ENCODE measurements at places on chromosomes 4 and X.

DNA sequence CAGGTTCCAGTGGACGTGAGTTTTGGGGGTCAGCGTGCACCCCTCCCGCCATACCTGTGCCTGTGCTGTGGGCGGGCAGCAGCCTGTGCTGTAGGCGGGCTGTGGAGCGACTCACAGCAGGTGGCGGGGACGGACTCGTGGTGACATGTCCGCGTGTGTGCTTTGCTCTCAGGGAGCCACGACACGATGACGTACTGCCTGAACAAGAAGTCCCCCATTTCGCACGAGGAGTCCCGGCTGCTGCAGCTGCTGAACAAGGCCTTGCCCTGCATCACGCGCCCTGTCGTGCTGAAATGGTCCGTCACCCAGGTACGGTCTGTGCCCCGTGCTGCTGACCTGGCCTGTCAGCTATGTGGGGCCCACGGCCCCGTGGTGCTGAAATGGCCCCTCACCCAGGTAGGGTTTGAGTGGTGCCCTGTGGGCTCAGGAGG is 7.4 kb downstream of the PLCXD1 start:
- DNase-seq, result no peak

- no peak for DNase-seq
These were observed 50.3 kb downstream of the MED28 start for GRCh38 chr4:17664755-17665154.

GRCh38 chr4:181106398-181106797 is 1136.8 kb upstream of the TENM3 start:
- DNase-seq, result no peak

DNA sequence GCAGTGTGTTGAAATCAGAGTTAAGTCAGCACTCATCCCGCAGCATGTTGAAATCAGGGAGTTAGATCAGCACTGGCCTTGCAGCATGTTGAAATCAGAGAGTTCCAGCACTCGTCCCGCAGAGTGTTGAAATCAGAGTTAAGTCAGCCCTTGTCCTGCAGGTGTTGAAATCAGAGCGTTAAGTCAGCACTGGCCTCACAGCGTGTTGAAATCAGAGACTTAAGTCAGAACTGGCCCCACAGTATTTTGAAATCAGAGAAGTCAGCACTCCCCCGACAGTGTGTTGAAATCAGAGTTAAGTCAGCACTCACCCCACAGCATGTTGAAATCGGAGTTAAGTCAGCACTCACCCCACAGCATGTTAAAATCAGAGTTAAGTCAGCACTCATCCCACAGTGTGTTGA is 10.9 kb upstream of the UVSSA start:
- DNase-seq, result no peak

DNA sequence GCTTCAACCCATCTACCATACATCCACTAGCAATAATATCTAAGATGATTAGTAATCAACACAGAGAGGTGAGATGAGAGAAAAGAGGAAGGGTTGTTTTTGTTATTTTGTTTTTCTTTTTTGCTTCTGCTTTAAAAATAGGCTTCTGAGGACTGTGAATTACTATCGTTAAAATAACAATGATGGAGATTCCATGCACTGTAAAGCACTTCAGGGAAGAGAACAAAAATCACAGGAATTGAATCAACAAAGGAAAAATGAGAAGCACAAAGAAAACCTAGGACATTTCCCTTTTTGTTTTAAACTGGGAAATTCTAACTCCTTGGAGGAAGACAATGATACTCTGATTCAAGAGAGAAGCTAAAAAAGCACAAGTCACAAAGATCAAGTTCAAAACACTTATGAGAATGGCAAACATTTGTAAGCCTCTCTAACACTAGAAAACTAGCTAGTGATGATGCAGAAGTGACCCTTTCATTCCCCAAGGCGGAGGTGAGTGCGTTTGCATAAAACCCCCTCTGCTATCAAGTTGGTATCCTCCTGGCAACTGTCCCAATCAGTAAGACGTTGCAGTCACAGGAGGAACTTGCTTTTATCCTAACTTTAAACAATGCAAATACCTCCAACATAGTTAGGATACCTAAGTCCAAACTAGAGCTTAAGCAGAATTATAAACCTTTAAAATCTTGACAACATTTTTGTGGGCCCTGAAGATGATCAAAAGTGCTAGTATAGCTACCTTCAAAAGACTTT is 308.5 kb downstream of the CAMK2D start:
- no peak for DNase-seq

GRCh38 chr4:20288846-20289512 is 37.3 kb downstream of the SLIT2 start:
- DNase-seq, result no peak

- DNase-seq, result no peak
These were observed 96.8 kb downstream of the FNIP2 start for GRCh38 chr4:158865520-158866177.

DNA sequence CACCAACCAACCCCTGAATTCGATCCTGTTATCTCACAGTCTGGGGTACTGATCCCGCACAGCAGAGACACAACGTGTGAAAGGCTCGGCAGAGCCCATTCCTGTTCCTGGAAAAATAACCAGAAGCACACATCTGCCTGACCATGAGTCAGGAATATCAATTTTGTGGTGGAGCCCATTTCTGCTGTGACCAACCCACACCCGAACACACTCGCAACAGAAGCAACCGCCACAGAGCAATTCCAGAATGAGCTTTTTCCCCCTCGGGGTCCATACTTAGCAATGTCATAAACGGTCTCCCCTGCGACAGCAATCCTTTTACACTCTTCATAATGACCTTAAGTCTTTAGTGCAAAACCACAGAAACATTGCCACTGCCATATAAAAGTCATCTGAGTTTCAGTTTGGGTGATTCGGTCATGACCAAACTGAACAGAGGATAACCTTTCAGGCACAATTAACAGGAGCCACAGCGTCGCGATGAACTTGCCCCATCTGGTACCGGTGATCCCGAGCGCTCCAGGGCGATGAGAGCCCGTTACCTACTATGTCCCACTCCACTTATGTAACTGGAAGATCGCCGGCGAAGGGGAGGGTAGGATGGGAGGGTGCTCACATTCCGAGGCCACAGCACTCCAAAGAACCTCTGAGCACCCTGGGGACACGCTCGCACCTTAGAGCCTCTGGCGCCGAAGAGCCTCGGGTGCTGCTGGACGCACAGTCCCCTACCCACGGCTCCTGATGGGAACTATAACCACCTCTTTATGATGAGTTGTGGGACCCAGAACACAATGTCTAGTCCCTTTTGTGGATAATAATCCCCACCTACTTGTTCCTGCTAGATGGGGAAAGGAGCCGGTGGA is 1.1 kb downstream of the MECP2 start:
- no peak for DNase-seq

- DNase-seq, result no peak
These were observed 14.5 kb downstream of the UGT2B15 start for GRCh38 chr4:68655764-68656444.

- DNase-seq, result no peak
These were observed 330.3 kb upstream of the EPHA5 start for GRCh38 chr4:66000510-66001117.

Data from AG09309 (cell line).